HFF-Myc (cell line): ENCODE measurements at places on chromosomes 16 and 17.

DNA sequence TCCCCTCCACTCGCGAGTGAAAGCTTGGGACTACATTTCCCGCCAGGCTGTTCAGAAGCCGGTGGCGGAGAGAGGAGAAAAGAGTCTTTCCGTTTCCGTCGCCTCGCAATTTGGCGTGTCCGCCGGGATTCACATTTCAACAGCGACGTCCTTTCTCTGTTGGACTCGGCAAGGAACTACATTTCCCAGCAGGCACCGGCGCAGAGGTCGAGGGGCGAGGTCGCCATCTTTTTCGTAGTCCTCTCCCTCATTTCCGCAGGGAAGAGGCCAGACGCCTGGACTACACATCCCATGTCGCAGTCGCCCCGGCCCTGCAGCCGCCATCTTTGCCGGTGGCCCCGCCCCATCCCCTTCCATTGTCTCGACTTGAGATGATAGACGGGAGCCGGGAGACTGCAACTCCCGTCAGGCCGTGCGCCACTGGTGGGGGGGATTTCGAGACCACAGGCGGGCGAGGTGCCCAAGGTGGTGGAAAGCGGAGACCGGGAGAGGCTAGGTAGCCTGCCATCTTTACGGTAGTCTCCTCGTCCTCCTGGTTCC lies 882 bp upstream of the FBXL19 start:
- peak; percentile 99 for DNase-seq

- DNase-seq, result no peak
Measured at GRCh38 chr16:77963185-77964044, 58.9 kb upstream of the CLEC3A start.

DNA sequence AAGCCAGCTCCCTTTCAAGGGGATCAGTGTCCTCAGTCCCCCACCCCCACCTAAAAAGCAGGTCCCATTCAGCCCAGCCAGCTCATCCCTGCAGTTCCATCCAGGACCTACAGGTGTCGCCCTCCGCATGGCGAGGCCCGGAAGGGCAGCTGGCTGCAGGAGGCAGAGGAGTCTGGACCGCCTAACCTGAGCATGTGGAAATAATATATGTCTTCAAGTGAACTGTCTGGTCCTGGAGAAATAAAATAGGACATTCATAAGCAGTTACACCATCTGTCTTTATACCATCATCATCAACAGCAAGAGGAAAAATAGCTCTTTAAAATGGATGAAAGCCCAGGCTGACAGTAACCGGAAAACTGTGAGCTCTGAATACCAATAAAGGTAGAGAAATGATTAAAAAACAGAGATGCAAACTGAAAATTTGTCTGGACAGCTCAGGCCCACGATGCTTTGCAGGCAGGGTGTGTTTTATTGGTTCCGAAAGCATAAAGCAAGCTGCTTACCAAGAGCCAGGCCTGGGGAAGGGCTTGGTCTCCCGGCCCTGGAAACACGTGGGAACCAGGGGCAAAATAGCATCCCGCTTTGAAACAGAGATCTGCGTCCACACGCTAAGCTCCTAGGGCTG lies 215.2 kb downstream of the ZFHX3 start:
- peak; percentile 56 for DNase-seq

GRCh38 chr16:85927959-85928358 lies 29.0 kb downstream of the IRF8 start:
- DNase-seq, result no peak

- DNase-seq, result no peak
Measured at GRCh38 chr17:28078341-28079229, 36.1 kb downstream of the NLK start.

DNA sequence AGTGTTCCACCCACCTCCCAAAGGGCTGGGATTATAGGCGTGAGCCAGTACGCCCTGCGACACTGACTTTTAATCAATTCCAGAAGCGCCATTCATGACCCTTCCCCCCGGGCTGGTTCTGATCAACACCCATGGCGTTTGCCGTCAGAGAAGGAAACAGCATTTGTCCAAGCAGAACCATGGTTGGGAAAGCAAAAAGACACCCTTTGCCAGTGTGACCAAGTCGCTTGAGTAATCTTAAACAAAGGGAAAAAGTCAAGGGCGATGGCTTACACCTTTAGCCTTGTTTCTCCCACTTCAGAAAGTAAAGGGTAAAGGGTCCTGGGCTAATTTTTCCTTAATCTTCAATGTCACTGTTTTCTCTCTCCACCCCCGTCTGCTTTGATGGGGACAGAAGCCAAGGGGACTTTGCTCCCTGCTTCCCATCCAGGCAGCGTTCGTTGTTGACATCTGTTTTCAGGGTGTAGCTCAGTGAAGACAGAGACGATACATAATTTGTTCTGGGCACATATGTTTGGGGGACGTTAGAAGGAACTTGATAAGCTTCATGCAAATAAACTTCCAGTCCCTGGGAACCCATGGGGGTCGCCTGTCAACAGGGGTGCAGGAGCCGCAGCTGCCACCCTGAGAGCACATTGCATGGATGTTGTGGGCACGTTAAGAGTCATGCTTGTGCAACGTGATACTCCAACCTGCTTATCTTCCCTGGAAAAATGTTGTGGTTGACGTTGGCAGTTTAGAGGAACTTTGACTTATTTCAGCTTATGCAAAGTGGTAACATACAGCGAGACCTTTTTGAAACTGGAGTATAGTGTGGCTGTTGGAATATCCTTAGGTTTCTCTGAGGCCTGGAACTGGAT lies 50.6 kb upstream of the TANGO6 start:
- no peak for DNase-seq

DNA sequence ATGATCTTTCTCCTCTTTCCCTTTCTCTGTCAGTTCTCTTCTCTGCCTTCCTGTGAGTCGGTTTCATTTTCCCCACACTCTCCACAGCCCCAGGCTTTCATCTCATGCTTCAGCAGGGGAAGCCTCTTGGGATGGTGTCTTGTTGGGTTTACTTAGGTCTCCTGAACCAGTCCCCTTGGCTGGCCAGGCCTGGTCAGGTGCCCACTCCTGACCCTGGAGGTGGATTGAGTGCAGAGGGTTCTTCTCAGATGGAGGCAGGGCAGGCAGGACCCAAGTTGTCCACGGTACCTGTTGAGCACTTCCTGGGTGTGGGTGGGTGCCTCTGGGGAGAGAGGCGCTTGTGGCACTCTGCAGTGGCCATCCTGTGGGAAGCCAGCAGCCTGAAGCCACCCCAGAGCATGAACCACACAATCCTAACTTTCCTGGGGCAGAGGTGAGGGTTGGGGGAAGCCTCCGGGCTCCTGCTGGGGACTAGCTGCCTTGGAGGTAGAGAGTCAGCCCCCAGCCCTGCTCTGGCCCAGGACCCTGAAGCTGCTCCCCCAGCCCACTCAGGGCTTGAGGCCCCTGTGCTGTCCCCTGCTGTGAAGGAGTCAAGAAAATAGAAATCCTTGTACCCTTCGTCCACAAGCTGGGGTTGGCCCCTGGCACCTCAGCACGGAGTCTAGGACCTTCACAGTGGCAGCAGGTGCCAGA lies 2.0 kb upstream of the RAP1GAP2 start:
- DNase-seq, result no peak

GRCh38 chr17:29597361-29598172 lies 4.6 kb downstream of the ANKRD13B start:
- no peak for DNase-seq

- DNase-seq, result no peak
Measured at GRCh38 chr16:48350736-48351135, 34.5 kb downstream of the SIAH1 start.

GRCh38 chr17:7710301-7710700 lies 5.3 kb downstream of the EFNB3 start:
- no peak for DNase-seq

GRCh38 chr16:71840052-71840451 lies 5.7 kb upstream of the ATXN1L start:
- DNase-seq, result no peak

DNA sequence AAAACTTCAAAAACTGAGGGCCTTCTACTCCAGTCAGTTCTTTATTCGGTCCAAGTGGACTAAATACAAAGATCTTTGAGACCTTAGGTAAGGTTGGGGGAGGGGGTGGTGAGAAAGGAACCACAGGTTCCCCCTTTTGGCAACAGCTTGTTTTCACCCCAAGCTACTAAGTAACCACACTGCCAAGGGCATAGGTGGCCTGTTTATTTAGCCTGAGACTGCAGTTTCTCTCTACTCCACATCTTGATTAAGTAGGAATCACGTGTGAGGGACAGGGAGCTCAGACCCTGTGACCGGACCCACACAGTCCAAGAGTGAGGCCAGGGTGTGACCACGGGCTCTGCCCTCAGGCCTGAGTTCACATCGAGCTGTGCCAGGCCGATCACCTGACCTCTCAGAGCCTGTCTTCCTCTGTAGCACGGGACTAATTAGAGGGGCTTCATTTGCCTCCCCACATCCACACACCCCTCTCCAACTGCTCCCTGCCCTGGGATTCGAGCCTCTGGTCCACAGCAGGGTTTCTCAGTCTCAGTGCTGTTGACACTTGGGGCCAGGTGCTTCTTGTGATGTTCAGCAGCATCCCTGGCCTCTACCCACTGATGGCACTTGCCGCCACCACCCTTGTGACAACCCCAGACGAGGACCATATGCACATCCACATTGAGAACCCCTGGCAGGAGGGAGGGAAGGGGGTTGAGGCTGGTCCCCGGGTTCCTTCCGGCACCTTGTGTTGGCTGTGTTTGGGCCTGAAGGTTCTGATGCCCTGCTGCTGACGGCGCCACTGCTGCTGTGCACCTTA lies 17.8 kb downstream of the ST6GALNAC2 start:
- no peak for DNase-seq

DNA sequence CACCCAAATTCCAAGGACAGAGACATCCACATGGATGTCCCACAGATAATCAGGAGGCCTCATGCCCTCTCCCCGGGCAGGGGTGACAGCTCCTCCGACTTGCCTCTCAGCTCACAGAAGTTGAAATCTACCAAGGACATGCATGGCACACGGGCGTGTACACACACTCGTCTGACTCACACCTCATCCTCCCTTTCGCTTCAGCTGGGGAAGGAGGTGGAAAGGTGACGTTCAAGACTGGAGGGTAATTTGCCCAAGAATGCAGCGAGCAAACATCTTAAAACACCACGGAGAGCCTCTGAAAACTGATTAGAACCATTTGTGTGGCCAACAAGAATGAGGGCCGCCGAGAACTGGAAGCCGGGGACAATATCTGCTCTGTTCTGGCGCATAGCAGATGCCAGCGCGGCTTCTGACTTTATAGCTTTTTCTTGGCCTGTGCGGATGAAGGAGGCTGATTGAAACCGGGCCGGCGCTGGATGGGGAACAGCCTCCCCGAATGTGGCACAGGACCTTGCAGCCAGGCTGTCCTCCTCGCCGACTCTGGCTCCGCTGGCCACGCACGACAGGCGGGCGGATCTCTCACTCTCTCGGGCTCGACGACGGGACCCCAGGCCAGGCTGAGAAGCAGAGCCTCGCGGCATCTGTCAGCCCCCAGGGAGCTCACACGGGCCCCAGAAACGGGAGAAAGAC lies 100.9 kb downstream of the C16orf95 start:
- no peak for DNase-seq

- no peak for DNase-seq
Measured at GRCh38 chr16:51807551-51807950, 656.5 kb upstream of the SALL1 start.

DNA sequence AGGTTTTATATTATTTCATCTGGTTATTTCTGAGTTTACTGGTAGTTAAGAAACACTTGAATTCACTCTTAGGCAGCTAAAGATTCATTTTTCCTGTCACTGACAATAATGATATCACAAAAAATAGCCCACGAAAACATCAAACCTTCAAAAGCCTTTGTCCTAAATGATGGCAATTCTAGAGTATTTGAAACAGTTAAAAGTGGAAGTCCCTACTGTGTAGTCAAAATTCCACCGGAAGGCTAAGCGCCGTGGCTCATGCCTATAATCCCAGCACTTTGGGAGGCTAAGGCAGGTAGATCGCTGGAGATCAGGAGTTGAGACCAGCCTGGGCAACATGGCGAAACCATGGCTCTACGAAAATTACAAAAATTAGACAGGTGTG lies 103.5 kb downstream of the HIC1 start:
- no peak for DNase-seq

- DNase-seq, result no peak
Measured at GRCh38 chr17:72534776-72535175, 414.0 kb downstream of the SOX9 start.

DNA sequence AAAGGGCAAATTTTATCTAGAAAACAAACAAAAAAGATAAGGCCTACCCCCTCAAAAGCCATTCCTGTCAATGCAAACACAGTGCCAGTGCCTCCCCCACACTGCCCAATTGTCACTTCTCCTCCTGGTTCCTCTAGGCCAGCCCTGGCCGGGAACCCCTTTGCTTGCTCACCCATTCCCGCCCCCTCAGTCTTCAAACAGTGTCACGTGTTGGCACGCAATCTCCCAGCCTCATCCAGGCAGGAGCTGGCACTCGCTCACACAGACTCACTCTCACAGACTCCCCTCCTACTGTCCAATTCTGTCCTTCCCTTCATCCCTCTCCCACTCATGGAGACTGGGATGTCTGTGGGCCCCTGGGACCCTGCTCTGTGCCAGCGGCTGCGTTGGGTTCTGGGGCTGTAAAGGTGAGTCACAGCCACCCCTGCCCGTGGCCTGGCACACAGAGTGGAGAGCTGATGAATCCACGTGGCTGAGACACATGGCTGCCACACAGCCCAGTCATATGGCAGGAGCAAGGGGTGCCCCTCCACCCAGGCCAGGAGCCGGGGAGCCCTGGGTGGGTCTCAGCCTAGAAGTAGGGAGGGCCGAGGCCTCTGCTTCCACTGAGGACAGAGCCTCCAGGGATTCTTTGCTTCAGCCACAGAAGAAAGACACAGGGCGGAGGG lies 54.8 kb downstream of the VAC14 start:
- peak; percentile 55 for DNase-seq
